ENCODE measurements at places on chromosomes 5 and 9. TPM values are rescaled to one million over a fixed set of nuclear protein-coding genes. Genes with fewer than 3 reads are reported as not detected.

DNA sequence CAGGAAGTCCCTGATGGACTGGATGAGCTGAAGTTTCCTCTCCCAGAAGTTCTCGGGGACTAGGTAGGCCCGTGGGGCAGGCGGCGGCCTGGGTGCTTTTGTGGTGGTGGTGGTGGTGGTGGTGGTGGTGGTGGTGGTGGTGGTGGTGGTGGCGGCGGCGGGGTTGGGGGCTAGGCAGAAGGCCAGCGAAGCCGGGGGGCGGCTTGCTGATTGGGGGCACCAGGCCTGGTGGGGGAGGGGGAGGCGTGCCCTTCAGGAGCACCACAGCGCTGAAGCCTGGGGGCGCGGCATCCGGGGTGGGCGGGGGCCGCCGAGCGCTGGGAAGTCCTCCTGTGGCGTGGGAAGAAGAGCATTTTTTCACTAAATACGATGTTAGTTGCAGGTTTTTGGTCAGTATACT, 26.9 kb downstream of the SPATA31C1 start:
- DNase-seq, result no peak
- H3K36me3 ChIP-seq, result no peaks in the 10 kb centered on the region
- peaks cover 8% of the 10 kb centered on the region for H3K27me3 ChIP-seq
- H3K27ac ChIP-seq, result no peak overlapping the region
- no peaks in the 10 kb centered on the region for H3K4me1 ChIP-seq
- H3K4me3 ChIP-seq, result peak overlapping the region; percentile 57

- no peak overlapping the region for H3K4me3 ChIP-seq
- no peaks in the 10 kb centered on the region for H3K36me3 ChIP-seq
- DNase-seq, result no peak
- no peak overlapping the region for H3K27ac ChIP-seq
Observed at GRCh38 chr5:137582218-137582617, 83.1 kb upstream of the SPOCK1 start.

DNA sequence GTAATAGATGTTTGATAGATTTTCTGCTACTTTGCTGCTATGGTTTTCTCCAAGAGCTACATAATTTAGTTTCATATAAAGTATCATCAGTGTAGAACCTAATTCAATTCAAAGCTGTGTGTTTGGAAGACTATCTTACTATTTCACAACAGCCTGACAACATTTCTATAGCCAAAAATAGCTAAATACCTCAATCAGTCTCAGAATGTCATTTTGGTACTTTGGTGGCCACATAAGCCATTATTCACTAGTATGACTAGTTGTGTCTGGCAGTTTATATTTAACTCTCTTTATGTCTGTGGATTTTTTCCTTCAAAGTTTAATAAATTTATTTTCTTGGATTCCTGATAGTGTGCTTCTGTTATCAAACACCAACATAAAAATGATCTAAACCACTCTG, 35.1 kb upstream of the CCDC152 start:
- H3K27me3 ChIP-seq, result no peaks in the 10 kb centered on the region
- no peak overlapping the region for H3K27ac ChIP-seq
- H3K4me1 ChIP-seq, result peaks cover 8% of the 10 kb centered on the region
- DNase-seq, result no peak
- no peak overlapping the region for H3K4me3 ChIP-seq
- no peaks in the 10 kb centered on the region for H3K36me3 ChIP-seq

DNA sequence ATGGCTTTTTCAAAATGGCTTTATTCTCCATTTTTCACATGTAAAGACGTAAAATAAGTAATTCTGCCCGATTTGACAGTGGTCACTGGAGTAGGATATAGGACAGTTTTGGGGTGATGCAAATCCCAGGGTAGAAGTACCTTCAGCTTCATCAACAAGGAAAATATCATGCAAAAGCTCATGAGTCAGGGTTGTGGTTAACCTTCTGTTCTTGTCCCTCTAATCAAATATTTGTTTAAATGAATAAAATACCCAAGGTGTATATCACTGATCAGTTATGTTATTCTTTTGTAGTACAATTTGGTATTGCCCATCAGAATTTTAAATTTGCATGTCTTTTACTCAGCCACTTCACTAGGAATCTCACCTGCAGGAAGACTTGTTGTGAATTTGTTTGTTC, 40.0 kb downstream of the FBXL7 start:
- H3K4me3 ChIP-seq, result no peak overlapping the region
- no peak for DNase-seq
- H3K36me3 ChIP-seq, result peaks cover 22% of the 10 kb centered on the region
- H3K4me1 ChIP-seq, result peaks cover 16% of the 10 kb centered on the region
- H3K27ac ChIP-seq, result no peak overlapping the region

DNA sequence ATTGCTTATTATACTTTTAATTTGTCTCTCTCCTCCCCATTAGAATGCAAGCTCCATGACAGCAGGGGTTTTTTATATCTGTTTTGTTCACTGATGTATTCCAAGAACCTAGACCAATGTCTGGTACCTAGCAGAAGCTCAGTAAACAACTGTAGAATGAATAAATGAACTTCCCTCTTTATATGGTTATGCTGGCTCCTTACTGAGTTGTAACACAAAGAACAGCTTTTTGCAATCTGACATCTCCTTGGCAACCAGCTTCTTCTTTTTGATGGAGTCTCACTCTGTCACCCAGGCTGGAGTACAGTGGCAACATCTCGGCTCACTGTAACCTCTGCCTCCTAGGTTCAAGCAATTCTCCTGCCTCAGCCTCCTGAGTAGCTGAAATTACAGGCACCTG, 13.6 kb downstream of the TRMO start:
- peaks cover 12% of the 10 kb centered on the region for H3K36me3 ChIP-seq
- H3K27me3 ChIP-seq, result no peaks in the 10 kb centered on the region
- DNase-seq, result no peak
- H3K4me1 ChIP-seq, result peaks cover 11% of the 10 kb centered on the region
- no peak overlapping the region for H3K4me3 ChIP-seq

DNA sequence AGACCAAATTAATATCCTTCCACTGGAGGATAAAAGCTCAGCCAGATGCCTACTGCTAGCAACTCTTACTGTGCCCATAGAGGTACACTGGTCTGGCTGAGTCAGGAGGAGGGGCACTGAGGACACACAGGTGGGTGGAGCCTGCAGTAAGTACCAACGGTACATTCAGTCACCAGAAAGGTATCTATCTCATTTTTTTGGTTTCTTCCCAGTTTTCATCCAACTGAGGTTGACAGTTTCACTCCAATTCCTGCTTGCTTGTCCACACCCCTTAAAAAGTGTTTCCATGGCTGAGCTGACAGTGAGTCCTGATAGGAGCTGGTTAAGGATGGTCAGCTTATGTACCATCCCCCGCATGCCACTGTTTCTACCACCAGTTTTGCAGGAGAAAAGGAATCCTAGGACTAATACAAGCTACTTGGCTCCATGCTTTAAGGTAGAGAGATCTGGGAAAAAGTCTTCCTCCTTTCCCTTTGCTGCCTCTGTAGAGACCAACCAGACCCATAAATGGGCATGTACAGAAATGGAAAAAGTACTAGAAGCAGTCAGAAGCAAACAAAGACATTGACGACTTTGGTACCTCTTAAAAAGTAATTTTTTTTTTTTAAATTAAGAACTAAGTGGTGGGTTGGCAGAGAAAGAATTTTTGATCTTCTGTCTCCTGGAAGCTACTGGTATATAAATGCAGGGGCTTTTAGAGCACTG, 3.2 kb downstream of the ELL2 start:
- peaks cover 72% of the 10 kb centered on the region for H3K4me1 ChIP-seq
- peaks cover 73% of the 10 kb centered on the region for H3K36me3 ChIP-seq
- DNase-seq, result peak; percentile 59

GRCh38 chr5:139903795-139904565, 108.4 kb downstream of the PSD2 start:
- H3K36me3 ChIP-seq, result no peaks in the 10 kb centered on the region
- H3K4me3 ChIP-seq, result no peak overlapping the region
- DNase-seq, result no peak
- no peaks in the 10 kb centered on the region for H3K4me1 ChIP-seq
- H3K27ac ChIP-seq, result no peak overlapping the region

GRCh38 chr5:129377504-129377903, 82.6 kb upstream of the ADAMTS19 start:
- no peaks in the 10 kb centered on the region for H3K4me1 ChIP-seq
- no peak for DNase-seq
- no peaks in the 10 kb centered on the region for H3K36me3 ChIP-seq
- no peak overlapping the region for H3K27ac ChIP-seq

- no peak for DNase-seq
- H3K36me3 ChIP-seq, result no peaks in the 10 kb centered on the region
- peaks cover 2% of the 10 kb centered on the region for H3K27me3 ChIP-seq
- no peaks in the 10 kb centered on the region for H3K4me1 ChIP-seq
- no peak overlapping the region for H3K4me3 ChIP-seq
Observed at GRCh38 chr5:125497651-125498050, 751.2 kb upstream of the ZNF608 start.

DNA sequence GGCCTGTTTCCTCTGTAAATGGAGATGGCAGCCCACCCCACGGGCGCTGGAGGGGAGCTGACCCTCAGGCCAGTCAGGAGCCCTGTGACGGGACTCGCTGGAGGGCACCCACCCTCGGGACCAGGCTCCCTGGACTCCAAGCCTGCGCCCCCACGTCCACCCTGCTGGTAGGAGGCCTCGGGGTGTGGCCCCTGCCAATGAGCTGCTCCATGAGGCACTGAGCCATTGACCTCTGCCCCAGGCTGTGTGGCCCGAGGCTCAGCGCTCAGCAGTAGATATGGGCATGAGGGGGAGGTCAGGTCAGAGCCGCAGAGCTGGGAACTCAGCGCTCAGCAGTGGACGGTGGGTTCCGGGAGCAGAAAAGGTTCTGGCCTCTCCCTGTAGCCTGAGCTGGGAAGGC, 52.3 kb upstream of the EGFL7 start:
- no peak for DNase-seq
- H3K4me1 ChIP-seq, result peaks cover 9% of the 10 kb centered on the region
- H3K27ac ChIP-seq, result no peak overlapping the region
- no peaks in the 10 kb centered on the region for H3K36me3 ChIP-seq

GRCh38 chr9:25418974-25419373, 259.3 kb downstream of the TUSC1 start:
- no peaks in the 10 kb centered on the region for H3K4me1 ChIP-seq
- H3K27ac ChIP-seq, result no peak overlapping the region
- H3K4me3 ChIP-seq, result no peak overlapping the region
- no peak for DNase-seq
- H3K36me3 ChIP-seq, result no peaks in the 10 kb centered on the region

DNA sequence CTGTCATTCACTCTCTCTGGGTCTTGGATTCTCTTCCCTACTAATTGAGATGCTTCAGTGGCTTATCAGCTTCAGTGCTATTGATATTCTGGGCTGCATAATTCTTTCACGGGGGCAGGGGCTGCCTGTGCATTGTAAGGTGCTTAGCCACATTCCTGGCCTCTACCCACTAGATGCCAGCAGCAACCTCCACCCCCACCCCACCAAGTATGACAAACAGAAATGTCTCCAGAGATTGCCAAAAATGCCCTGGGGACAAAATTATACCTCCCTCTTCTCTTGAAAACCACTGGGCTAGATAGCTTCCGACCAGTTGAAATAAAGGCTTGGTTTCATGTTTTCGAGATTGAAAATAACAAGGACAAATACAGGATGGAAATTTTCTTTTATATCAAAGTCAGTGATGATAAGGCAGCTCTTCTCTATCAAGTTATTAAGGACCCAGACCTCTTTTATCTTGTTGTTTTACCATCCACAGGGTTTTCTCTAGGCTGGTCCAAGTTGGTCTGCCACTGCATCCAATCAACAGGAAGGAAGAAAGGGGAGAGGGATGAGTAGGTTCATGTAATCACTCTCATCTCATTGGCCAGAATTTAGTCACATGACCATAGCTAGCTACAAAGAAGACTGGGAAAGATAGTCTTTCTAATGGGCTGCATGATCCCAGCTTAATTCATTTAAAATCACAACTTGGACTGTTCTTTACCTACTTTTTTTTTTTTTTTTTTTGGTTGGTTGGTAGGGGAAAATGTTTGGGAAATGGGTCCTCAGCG, 92.1 kb upstream of the RANBP3L start:
- no peaks in the 10 kb centered on the region for H3K36me3 ChIP-seq
- H3K4me1 ChIP-seq, result peaks cover 57% of the 10 kb centered on the region
- H3K27me3 ChIP-seq, result peaks cover 5% of the 10 kb centered on the region
- H3K4me3 ChIP-seq, result no peak overlapping the region

DNA sequence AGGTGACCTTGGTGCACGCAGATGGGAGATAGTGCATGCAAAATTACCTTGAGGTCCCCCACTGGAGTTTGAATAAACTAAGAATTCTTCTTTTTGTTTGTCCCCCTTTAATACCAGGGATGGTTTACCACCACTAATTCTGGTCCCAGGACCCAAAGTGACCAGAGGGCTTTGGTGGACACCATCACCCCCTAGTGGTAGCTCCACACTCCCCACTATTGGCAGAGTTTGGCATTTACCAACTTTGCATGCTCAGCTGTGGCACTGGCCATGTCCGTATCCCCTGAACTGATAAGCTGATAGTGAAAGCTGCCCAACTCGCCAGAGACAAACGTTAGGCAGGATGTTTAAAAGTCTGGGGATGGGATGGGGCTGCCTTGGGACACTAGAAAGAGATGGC, 3.3 kb downstream of the ASTN2 start:
- no peaks in the 10 kb centered on the region for H3K4me1 ChIP-seq
- H3K27me3 ChIP-seq, result peaks cover 2% of the 10 kb centered on the region
- H3K4me3 ChIP-seq, result no peak overlapping the region
- H3K36me3 ChIP-seq, result no peaks in the 10 kb centered on the region
- DNase-seq, result no peak

DNA sequence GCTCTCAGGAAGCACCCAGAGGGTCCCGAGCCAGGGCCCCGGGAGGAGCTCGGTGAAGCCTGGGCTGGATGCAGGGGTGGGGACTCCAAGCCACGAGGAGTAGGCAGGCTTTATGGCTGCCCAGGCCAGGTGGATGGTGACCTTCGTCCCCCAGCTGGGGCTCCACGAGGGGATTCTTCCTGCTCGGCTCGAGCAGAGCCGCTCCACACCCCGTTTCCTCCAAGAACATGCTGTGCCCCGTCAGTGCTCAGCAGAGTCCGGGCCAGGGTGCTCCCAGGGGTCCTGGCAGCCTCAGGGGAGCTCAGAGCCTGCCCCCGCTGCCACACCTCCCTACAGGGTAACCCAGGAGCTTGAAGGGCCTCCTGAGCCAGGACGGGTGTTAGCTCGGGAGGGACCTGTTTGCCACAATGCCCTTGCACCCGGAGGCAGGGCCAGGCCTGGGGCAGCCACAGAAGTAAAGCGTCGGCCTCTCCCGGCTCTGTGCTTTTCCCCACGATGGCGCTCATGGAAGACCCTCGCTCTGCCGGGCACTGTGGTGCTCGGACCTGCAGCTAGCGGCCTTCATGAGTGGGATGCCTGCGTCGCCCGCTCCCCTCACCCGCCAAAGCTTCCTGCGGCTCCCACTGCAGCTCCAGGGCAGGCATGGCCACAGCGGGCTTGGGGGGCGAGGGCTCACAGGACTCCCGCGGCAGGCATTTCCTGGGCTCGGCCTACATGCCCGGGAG, 86.8 kb downstream of the KCNT1 start:
- no peaks in the 10 kb centered on the region for H3K36me3 ChIP-seq
- H3K4me3 ChIP-seq, result no peak overlapping the region
- H3K4me1 ChIP-seq, result no peaks in the 10 kb centered on the region
- DNase-seq, result no peak
- no peak overlapping the region for H3K27ac ChIP-seq

- no peak overlapping the region for H3K27ac ChIP-seq
- DNase-seq, result no peak
- peaks cover 15% of the 10 kb centered on the region for H3K4me1 ChIP-seq
- peaks cover 3% of the 10 kb centered on the region for H3K27me3 ChIP-seq
Observed at GRCh38 chr9:114790521-114790920, 15.3 kb downstream of the TNFSF15 start.

Gene CATSPER3
- 0.14 TPM for total RNA-seq

Gene SPINK1
- total RNA-seq, result not detected

Gene KIF12
- not detected for total RNA-seq

Gene HARS1
- 97.6 TPM for total RNA-seq

Gene ARL14EPL
- total RNA-seq, result not detected

Gene ZBTB6
- total RNA-seq, result 7.8 TPM

Gene GRPEL2
- 18.0 TPM for total RNA-seq

Gene HNRNPH1
- total RNA-seq, result 355 TPM

Gene CDKN2B-AS1
- total RNA-seq, result 0.83 TPM

Gene FOXE1
- 64.5 TPM for total RNA-seq

All from HFFc6 (cell line).